H1 (cell line): ENCODE measurements at places on chromosomes 2 and 18. TPM values are rescaled to one million over a fixed set of nuclear protein-coding genes. Genes with fewer than 3 reads are reported as not detected.

Gene HOXD12
- not detected in 2 replicates for total RNA-seq

Gene UGT1A10
- total RNA-seq, result not detected in 2 replicates

Gene DBI
- 180 and 186 TPM in 2 replicates for total RNA-seq

Gene SCN7A
- total RNA-seq, result 0.11 and 0.19 TPM in 2 replicates

Gene DUSP19
- total RNA-seq, result 2.1 and 2.3 TPM in 2 replicates

Gene HAT1
- 68.4 and 74.2 TPM in 2 replicates for total RNA-seq

Gene CYTIP
- 0.23 TPM in 1 of 2 replicates, not detected in the other for total RNA-seq

Gene IL1RL1
- not detected in 2 replicates for total RNA-seq
